Effector memory CD4-positive, alpha-beta T cell (primary cell): ENCODE measurements at places on chromosomes 7 and 10.

- DNase-seq: no peak
Observed at GRCh38 chr7:140512317-140513000, 33.2 kb upstream of the MKRN1 start.

- no peak for DNase-seq
Observed at GRCh38 chr10:52623761-52624160, 148.8 kb downstream of the MBL2 start.

- no peak for DNase-seq
Observed at GRCh38 chr10:63384675-63385074, 81.1 kb downstream of the JMJD1C start.

GRCh38 chr7:143210541-143210940 lies 11.3 kb upstream of the TAS2R40 start:
- no peak for DNase-seq

GRCh38 chr10:78766603-78767002 lies 302.2 kb upstream of the ZMIZ1 start:
- DNase-seq: no peak

GRCh38 chr10:71314028-71314693 lies 4.9 kb upstream of the SLC29A3 start:
- peak; percentile 45 for DNase-seq

GRCh38 chr10:100348389-100348927 lies 1.4 kb downstream of the SCD start:
- no peak for DNase-seq

GRCh38 chr10:130489891-130490290 lies 353.7 kb downstream of the GLRX3 start:
- no peak for DNase-seq

DNA sequence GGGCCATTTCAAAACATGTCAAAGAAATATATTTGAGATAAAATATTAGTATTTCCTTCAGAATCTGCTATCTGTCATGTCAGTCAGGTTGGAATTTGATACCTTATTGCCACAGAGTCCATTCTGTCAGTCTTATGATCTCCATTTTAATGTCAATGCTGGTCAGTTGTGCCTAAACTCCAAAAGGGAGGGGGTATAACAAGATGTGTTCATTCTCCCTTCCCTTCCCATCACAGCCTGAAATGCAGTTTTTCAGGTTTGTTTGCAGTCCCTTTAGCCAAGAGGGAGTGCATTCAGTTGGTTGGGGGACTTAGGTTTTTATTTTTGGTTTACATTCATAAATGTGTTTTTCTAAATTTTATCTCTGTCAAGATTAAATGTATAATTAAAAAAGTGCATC lies 59.8 kb upstream of the INHBA start:
- DNase-seq: no peak
